Tibial nerve (tissue), 4 donors: ENCODE measurements at places on chromosomes 2 and 18. TPM values are rescaled to one million over a fixed set of nuclear protein-coding genes. Genes with fewer than 3 reads are reported as not detected.

- H3K27ac ChIP-seq: peak overlapping the region; percentile 86
- no peaks in the 10 kb centered on the region for H3K36me3 ChIP-seq
- peaks cover 51% of the 10 kb centered on the region for H3K4me1 ChIP-seq
Measured at GRCh38 chr2:224039770-224040440, 819 bp upstream of the SERPINE2 start.

DNA sequence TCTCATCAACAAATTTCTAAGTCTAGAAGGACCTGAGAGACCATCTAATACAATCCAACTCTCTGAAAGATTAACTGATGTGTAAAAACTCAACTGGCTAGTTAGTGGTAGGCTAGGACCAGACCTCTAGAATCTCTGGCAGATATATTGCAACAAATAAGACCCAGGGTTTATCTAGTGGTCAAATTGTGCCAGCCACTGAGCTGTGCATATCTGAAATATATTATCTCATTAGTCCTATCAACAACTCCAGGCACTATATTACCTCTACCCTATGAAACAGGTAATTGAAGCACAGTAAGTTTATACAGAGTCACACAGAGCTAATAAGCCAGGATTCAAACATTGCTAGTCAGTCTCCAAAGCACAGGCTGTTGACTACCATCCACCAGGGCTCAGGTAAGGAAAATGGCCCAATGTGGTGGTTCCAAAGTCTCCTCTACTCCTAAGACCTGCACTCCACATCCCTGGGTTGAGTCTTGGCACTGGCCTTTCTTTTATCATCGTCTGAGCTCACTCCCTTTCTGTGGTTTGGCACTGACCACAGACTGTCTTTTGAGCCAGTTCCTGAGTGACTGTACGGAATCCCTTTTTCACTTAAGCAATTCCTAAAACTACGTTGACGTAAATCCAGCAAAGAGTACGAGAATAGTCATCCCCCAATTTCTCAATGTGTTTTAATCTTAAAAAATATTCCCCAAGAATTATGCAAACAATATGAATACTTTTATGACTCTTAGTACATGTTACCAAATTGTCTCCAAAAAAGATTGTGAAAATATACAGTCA lies 11.9 kb upstream of the PID1 start:
- H3K27me3 ChIP-seq: no peaks in the 10 kb centered on the region
- no peak overlapping the region for H3K4me3 ChIP-seq
- DNase-seq: no peak

DNA sequence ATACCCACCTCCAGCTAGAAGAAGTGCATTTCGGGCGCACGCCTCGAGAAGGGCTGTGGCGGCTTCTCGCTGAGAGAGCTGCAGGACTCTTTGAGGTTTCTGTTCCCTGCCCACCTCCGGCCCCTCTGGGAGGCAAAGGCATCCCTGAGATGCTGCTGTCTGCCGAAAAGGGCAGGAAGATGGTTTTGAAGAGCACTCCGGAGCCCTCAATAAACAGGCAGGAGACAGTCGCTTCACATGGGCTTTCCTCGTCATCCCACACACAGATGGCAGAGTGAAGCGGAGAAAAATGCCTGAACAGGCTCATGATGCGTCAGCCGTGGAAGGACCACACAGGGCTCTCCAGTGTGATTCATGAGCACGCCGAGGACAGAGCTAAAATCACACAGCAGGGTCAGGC lies 25.4 kb upstream of the GLI2 start:
- no peaks in the 10 kb centered on the region for H3K27me3 ChIP-seq
- H3K4me3 ChIP-seq: no peak overlapping the region
- peak; percentile 23 for DNase-seq
- H3K27ac ChIP-seq: no peak overlapping the region
- H3K36me3 ChIP-seq: no peaks in the 10 kb centered on the region
- no peaks in the 10 kb centered on the region for H3K4me1 ChIP-seq

GRCh38 chr18:44882163-44882868 lies 201.6 kb downstream of the SETBP1 start:
- H3K4me1 ChIP-seq: peaks cover 5% of the 10 kb centered on the region
- no peaks in the 10 kb centered on the region for H3K27me3 ChIP-seq
- no peak for DNase-seq
- no peak overlapping the region for H3K27ac ChIP-seq

FAM110C gene
- total RNA-seq: 0.66 TPM

DNA sequence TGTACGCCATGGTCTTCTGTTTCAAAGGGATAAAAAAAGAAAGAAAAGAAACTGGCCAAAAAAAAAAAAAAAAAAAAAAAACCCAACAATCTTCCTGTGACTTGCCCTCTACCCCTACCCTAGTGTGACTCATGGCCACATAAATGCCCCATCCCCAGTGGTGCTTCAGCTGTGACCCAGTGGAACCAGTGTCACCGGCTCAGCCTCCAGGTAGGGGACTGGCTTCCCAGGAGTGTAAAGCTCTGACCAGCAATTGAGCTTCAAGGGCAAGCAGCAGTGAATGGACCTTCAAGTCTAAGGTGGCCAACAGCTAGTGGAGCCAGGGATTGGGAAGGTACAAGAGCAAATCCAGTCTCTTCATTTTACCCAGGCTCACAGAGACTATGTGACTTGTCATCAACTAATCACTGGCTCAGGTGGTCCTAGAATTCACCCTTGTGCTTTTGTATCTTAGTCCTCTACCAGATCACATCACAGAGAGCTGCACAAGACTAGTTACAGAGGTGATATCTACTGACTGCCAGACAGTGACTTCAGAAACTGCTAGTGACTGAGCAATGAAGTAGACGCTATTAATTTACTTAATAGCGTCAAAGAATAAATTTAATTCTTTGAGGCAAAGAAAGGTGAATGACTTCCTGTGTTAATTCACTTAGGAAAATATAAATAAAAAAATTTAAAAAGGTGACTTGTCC lies 1.3 kb upstream of the TGFBRAP1 start:
- H3K36me3 ChIP-seq: no peaks in the 10 kb centered on the region
- no peak overlapping the region for H3K27ac ChIP-seq
- H3K27me3 ChIP-seq: no peaks in the 10 kb centered on the region
- DNase-seq: no peak
- H3K4me1 ChIP-seq: no peaks in the 10 kb centered on the region

- DNase-seq: peak; percentile 45
- H3K27me3 ChIP-seq: no peaks in the 10 kb centered on the region
- H3K4me1 ChIP-seq: peaks cover 67% of the 10 kb centered on the region
Measured at GRCh38 chr2:54558188-54559005, 102.3 kb downstream of the SPTBN1 start.

STON1 gene
- total RNA-seq: 34.1 TPM

OTOS gene
- total RNA-seq: not detected

DNA sequence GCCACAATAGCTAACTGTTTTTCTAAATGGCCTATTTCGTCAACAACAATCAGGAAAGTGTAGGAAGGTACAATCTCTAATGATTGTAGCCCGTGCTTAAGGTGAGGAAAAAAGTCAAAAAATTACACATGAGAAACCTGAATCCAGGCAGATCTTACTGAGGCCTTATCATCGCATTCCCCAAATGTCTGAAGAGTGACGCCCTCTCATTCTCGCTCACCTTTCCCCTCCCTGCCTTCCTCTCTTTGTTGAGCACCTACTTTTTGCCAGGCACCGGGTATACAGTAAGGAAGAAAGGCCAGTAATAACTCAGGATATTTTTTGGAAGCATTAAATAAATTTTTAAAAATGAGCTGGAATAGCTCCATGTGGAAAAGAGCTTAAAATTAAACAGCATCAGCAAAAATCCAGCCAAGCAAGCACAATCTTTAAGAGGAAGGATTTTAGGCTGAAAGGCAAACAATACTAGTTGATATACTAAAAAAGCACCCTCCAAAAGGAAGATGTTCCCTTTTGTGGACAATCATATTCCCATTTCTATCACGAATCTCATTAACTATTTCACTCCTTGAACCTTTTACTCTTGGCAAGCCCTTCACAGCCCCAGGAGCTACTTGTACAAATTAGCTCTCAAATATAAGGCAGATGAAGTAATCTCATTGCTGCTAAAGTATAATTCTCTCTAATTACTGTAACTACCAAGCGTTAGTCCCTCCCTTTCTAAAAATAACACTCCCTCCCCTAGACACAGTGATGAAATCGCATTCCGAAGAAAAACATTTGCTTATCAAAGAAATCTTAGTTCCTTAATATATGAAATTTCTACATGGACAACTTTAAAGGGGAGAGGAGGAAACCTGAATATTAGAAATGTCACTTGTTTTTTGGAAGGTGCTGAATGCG lies 40.0 kb downstream of the STAT1 start:
- no peak overlapping the region for H3K27ac ChIP-seq
- no peak for DNase-seq
- H3K36me3 ChIP-seq: peaks cover 30% of the 10 kb centered on the region
- no peak overlapping the region for H3K4me3 ChIP-seq
- H3K4me1 ChIP-seq: no peaks in the 10 kb centered on the region

- no peaks in the 10 kb centered on the region for H3K4me1 ChIP-seq
- DNase-seq: no peak
- no peak overlapping the region for H3K4me3 ChIP-seq
- no peaks in the 10 kb centered on the region for H3K27me3 ChIP-seq
Measured at GRCh38 chr2:127032621-127033020, 74.3 kb downstream of the BIN1 start.

SLC9A2 gene
- not detected for total RNA-seq

DNA sequence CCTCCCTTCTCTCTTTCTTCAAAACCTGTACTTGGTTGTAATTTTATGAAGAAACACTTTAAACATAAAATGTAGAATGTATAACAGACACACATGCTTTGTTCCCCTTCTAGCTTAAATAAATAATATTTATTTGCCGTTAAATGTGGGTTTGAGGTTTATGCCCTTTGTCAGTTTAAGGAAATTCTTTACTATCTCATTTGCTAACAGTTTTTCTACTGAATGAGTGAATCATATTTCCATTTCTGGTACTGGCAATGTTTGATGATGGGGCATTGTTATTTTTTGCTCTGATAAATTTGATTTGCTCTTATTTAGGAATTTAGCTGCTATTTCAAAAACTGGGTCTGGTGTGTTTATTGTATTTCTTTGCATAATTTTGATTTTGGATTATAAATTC lies 555.6 kb downstream of the CCDC85A start:
- DNase-seq: no peak
- no peaks in the 10 kb centered on the region for H3K4me1 ChIP-seq
- no peak overlapping the region for H3K4me3 ChIP-seq
- no peaks in the 10 kb centered on the region for H3K36me3 ChIP-seq

DNA sequence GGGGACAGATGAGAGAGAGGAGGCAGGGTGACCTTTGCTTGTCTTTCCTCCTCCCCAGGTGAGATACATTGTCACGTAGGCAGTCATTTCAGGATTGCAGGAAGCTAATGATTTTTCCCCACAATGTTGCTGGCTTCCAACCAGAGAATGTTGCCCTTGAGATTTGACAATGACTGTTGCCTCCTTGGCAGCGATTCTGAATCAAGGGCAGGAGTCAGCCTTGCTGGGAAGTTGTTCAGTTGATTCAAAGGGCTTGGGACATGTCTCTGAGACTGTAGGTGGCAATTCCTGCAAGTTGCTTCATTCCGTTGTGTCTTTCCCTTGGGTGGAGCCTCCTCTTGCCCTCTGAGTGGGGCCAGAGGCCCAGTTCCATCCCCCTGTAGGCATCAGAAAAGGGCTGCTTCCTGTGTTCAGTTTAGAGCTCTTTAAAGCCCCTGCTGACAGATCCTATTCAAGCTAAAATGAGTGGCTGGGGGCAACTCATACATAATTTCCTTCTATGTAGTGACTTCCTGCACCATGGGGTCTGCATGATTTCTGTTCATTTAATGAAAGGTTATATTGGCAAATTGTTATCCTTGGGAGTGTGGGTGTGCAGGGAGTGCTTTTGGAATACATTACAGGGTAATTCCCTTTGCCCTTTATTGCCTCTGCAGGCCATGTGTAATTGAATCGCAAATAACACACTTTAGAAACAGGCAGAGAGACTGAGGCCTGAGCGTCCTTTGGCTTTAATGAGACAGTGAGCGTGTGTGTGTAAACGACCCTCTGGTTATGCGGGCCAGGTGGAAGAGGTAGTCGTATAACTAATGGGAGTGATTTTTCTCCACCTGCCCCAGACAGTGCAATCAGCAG lies 52.4 kb downstream of the GPR39 start:
- no peak overlapping the region for H3K4me3 ChIP-seq
- no peaks in the 10 kb centered on the region for H3K27me3 ChIP-seq
- H3K27ac ChIP-seq: no peak overlapping the region
- no peak for DNase-seq
- H3K4me1 ChIP-seq: no peaks in the 10 kb centered on the region

DNA sequence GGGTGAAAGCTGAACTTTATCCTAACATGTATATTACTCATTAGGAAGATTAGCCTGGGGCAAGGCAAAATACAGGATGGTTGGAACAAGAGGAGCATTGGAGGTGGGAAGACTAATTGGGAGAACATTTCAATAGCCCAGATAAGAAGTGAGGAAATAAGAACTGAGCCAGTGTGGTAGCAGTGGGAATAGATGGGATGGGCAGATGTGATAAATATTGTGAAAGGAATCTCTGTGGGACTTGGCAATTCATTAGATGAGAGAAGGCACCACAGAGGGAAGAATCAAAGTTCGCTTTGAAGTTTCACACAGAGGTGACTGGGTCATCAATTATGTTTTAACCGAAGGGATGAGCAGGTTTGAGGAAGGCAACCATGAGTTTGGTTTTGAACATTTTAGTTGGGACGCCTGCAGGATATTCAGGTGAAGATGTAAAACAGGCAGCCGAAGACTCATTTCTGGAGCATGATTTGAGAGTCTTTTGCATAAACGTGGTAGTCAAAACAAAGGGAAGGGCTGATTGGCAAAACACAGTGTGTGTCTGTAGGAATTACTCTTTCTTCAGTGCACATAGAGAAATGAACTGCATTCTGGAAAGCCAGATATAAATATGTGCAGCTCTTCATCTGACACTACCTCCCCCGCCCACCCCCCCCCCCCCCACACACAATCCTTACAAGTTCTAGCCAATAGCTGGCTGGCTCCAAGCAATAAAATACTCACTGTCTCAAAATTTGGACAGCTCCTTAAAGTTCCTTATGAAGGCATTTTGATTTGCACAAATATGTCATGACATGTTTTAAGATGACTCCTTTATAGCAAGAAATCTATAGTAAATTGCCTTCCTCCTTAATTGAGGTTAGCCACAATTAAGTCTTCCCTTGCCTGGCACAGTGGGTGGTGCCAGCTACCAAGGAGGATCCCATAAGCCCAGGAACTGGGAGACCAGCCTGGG lies 1.9 kb upstream of the SLC1A4 start:
- peak overlapping the region; percentile 69 for H3K4me3 ChIP-seq
- peaks cover 38% of the 10 kb centered on the region for H3K4me1 ChIP-seq
- no peak for DNase-seq
